ENCODE measurements at places on chromosomes 12 and 14. TPM values are rescaled to one million over a fixed set of nuclear protein-coding genes. Genes with fewer than 3 reads are reported as not detected.
A peak's percentile ranks its signal among the peaks of the same experiment; 100 is the strongest.

DNA sequence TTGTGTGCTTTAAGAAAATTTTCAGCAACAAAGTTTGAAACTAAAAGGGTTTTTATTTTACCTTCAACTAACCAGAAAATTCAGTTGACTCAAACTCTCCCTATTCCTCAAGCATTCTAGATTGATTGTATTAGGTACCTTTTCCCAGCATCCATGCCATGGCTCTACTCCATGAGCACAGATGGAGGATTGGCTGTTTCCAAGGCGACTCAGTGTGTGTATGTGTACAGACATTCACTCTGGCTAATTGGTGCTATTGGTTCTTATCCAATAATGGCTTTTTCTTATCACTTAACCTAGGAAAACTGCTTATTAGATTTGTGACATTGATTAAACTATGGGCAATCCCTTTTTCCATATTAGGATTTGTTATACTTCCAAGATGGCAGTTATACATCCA is 202.6 kb downstream of the ANO6 start:
- H3K27me3 ChIP-seq, result no peaks in the 10 kb centered on the region
- no peak overlapping the region for H3K4me3 ChIP-seq
- H3K4me1 ChIP-seq, result no peaks in the 10 kb centered on the region
- no peaks in the 10 kb centered on the region for H3K36me3 ChIP-seq

GRCh38 chr14:104559804-104560585 is 19.6 kb upstream of the C14orf180 start:
- no peaks in the 10 kb centered on the region for H3K36me3 ChIP-seq
- H3K27me3 ChIP-seq, result peaks cover 2% of the 10 kb centered on the region
- no peak overlapping the region for H3K4me3 ChIP-seq
- H3K4me1 ChIP-seq, result peaks cover 8% of the 10 kb centered on the region
- H3K27ac ChIP-seq, result no peak overlapping the region
- no peak for DNase-seq

- H3K4me3 ChIP-seq, result no peak overlapping the region
- peaks cover 50% of the 10 kb centered on the region for H3K4me1 ChIP-seq
- no peaks in the 10 kb centered on the region for H3K36me3 ChIP-seq
- H3K27me3 ChIP-seq, result peaks cover 8% of the 10 kb centered on the region
- H3K27ac ChIP-seq, result peak overlapping the region; percentile 44
- DNase-seq, result peak; percentile 57
Observed at GRCh38 chr12:132429602-132429945, 60.4 kb upstream of the FBRSL1 start.

DNA sequence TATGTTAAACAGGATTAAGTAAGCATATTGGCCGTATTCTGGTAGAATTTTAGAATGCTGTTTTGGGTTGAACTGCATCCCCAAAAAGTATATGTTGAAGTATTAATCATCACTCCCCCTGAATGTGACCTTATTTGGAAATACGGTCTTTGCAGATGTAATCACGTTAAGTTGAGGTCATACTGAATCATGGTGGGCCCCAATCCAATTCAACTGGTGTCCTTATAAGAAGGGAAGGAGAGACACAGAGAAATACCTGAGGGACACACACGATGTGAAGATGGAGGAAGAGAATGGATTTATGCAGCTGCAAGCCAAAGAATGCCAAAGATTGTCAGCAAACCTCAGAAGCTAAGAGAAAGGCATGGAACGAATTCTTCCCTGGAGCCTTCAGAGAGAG is 268.6 kb downstream of the ITPR2 start:
- no peak for DNase-seq
- H3K4me3 ChIP-seq, result no peak overlapping the region
- H3K27me3 ChIP-seq, result no peaks in the 10 kb centered on the region
- H3K27ac ChIP-seq, result no peak overlapping the region
- H3K4me1 ChIP-seq, result no peaks in the 10 kb centered on the region

GRCh38 chr14:74414403-74415114 is 11.5 kb downstream of the SYNDIG1L start:
- H3K27ac ChIP-seq, result no peak overlapping the region
- no peaks in the 10 kb centered on the region for H3K4me1 ChIP-seq
- H3K36me3 ChIP-seq, result no peaks in the 10 kb centered on the region
- H3K4me3 ChIP-seq, result no peak overlapping the region

DNA sequence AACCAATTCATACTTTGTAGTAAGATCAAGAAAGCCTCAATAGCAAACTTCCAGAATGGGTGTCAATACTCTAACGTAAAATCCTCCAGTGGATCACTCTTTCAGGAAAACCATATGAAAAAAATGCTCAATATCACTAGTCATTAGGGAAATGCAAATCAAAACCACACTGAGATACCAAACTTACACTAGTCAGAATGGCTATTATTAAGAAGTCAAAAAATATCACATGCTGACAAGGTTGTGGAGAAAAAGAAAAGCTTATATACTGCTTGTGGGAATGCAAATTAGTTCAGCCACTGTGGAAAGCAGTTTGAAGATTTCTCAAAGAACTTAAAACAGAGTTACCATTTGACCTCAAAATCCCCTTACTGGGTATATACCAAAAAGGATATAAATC is 49.5 kb upstream of the ATXN7L3B start:
- no peaks in the 10 kb centered on the region for H3K4me1 ChIP-seq
- no peaks in the 10 kb centered on the region for H3K27me3 ChIP-seq
- DNase-seq, result no peak
- no peaks in the 10 kb centered on the region for H3K36me3 ChIP-seq

DNA sequence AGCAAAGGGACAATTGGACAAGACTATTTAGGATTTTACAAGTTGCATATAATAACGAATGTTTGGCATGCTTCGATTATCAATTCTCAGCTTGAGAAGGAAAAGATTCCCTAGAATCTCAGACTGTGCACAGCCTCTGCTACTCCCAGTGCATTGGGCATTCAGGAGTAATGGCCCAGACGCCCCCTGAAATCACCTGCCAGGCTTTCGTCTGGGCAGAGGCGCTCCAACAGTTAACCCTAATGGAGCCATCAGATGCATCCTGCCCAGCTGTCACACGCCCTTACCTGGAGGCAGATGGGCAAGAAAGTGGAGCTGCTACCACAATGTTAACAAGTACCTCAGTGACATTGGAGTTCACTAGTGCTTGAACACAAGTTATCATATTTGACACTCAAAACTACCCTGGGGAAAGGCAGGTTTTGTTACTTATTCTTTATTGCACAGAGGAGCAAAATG is 927 bp upstream of the LRP6 start:
- H3K36me3 ChIP-seq, result no peaks in the 10 kb centered on the region
- H3K27me3 ChIP-seq, result no peaks in the 10 kb centered on the region
- H3K4me1 ChIP-seq, result peaks cover 16% of the 10 kb centered on the region
- no peak for DNase-seq

Gene SPX
- total RNA-seq, result 1.3 TPM

Gene SART3
- total RNA-seq, result 60.4 TPM

DNA sequence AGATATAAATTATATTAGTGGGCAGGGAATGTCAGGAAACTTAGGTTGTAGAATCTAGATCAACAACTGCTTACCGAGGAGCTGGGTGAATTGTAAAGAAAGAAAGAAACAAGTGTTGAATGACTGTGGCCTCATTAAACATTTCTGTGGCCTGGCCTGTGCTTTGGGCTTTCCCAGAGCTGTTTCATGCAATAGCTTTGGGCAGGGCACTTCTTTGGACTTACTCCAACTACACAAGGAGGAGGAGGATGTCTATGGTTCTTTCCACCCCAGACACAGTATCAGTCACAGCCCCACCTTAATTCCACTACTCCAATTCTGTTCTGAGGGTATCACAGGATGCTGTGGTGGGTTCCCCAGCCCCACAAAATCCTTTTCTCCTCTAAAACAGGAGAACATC is 38.0 kb downstream of the DPF3 start:
- no peaks in the 10 kb centered on the region for H3K27me3 ChIP-seq
- no peak for DNase-seq
- no peaks in the 10 kb centered on the region for H3K36me3 ChIP-seq
- H3K4me3 ChIP-seq, result no peak overlapping the region
- peaks cover 7% of the 10 kb centered on the region for H3K4me1 ChIP-seq

- peaks cover 13% of the 10 kb centered on the region for H3K4me1 ChIP-seq
- no peaks in the 10 kb centered on the region for H3K27me3 ChIP-seq
- no peaks in the 10 kb centered on the region for H3K36me3 ChIP-seq
- H3K27ac ChIP-seq, result peak overlapping the region; percentile 91
Observed at GRCh38 chr12:12902036-12902435, 10.7 kb downstream of the GPRC5A start.

Gene ASCL1
- 1.7 TPM for total RNA-seq

DNA sequence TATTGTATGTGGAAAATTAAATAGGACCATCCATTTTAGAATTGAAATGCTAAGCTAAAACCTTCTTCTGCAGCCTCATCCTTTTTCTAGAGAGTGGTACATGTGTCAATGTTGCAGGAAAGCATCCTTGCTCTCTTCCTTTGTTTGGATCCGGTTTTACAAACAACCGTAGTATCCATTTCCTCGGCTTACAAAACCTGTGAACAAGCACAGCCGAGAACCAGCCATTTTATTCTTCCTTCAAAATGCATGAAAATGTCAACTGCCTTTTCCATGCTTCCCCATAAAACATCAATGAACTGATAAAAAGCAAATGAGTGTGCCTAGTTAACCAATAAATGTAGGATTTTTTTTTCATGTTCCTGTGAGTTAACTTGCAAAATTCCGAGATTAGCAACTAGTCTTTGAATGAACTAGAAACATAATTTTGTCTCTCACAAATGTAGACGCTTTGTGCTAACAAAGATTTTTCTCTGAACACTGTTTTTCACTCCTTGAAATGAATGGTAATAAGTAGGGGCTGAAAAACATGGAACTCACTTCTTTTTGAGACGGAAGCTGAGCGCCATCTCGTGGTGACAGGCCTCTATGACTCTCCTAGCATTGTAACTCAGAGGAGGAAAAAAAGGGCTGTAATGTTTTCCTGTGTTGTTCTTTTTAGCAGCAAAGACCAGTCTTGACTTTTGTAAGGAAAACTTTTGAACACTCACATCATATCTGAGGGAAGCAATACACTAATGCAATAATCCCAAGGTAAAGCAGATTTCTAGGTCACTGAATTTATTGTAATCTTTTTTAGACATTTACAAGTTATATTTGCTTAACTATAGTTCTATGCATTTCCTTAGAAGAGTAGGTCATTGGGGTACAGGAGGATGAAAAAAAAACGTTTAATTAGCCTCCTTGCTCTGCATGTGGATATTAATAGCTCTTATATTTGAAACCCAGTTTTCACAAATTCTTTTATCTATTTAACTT is 157.4 kb upstream of the FOXG1 start:
- H3K4me3 ChIP-seq, result no peak overlapping the region
- no peak overlapping the region for H3K27ac ChIP-seq
- H3K4me1 ChIP-seq, result no peaks in the 10 kb centered on the region
- no peaks in the 10 kb centered on the region for H3K27me3 ChIP-seq
- peak; percentile 81 for DNase-seq

GRCh38 chr12:63394349-63394748 is 243.3 kb upstream of the AVPR1A start:
- H3K27me3 ChIP-seq, result no peaks in the 10 kb centered on the region
- no peak overlapping the region for H3K4me3 ChIP-seq
- H3K36me3 ChIP-seq, result no peaks in the 10 kb centered on the region
- no peaks in the 10 kb centered on the region for H3K4me1 ChIP-seq
- no peak overlapping the region for H3K27ac ChIP-seq

DNA sequence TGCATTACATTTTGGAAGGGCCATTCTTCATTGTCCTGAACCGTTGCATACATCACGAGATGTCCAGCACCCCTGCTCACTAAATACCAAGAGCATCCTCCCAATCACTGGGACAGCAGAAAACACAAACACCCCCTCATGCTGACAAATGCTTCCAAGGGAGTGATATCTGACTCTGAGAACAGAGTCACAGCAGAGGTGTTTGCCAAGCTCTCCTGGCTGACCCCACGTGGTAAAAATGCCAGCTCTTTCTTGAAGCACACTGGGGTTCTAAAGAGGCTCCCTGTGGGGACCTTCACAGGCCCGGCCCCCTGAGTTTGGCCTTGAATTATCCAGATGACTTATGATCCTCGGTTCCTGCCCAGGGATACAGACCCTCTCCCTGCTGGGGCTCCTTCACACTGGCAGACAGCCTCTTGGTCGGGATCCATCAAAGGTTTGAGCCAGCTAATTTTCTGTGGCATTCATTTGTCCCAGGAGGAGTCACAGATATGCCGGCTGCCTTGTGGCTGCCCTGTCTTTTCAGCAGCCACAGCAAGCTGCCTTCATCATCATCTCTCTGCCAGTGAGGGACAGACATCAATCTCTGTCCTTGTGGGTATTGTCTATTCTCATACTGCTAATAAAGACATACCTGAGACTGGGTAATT is 43.1 kb upstream of the PSMC1 start:
- H3K4me3 ChIP-seq, result no peak overlapping the region
- no peaks in the 10 kb centered on the region for H3K27me3 ChIP-seq
- no peak for DNase-seq
- no peak overlapping the region for H3K27ac ChIP-seq

GRCh38 chr14:20934148-20934762 is 21.0 kb upstream of the RNASE2 start:
- H3K27ac ChIP-seq, result no peak overlapping the region
- no peak overlapping the region for H3K4me3 ChIP-seq
- no peaks in the 10 kb centered on the region for H3K4me1 ChIP-seq
- H3K27me3 ChIP-seq, result no peaks in the 10 kb centered on the region

- peaks cover 14% of the 10 kb centered on the region for H3K4me1 ChIP-seq
- H3K36me3 ChIP-seq, result no peaks in the 10 kb centered on the region
- peak overlapping the region; percentile 95 for H3K4me3 ChIP-seq
Observed at GRCh38 chr12:96397756-96398423, 2.3 kb downstream of the CDK17 start.

DNA sequence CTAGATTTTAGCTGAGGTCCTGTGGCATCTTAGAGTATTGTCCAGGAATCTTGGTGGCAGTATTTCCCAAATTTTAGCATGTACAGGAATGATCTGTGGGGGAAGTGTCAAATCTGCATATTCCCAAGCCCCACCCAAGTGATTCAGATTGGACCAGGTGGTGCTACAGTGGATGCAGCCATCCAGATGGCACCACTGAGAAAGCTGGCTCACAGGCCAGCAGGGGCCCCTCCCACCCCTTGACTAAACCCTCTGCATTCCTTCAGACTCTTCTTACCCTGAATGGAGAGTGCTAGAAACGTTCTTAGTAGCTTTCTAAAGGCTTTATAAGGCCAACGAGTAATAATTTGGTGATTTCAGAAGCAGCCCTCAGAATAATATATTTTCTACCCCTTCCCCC is 255.2 kb downstream of the NRXN3 start:
- H3K36me3 ChIP-seq, result no peaks in the 10 kb centered on the region
- H3K27me3 ChIP-seq, result no peaks in the 10 kb centered on the region
- H3K4me1 ChIP-seq, result no peaks in the 10 kb centered on the region
- H3K27ac ChIP-seq, result no peak overlapping the region

Gene RNF10
- 48.5 TPM for total RNA-seq

- no peak overlapping the region for H3K4me3 ChIP-seq
- no peaks in the 10 kb centered on the region for H3K27me3 ChIP-seq
Observed at GRCh38 chr12:31318657-31319269, 7.2 kb downstream of the SINHCAF start.

GRCh38 chr12:129084875-129085826 is 231.9 kb downstream of the GLT1D1 start:
- H3K27ac ChIP-seq, result no peak overlapping the region
- no peaks in the 10 kb centered on the region for H3K4me1 ChIP-seq
- no peaks in the 10 kb centered on the region for H3K27me3 ChIP-seq
- no peak overlapping the region for H3K4me3 ChIP-seq

Measured in hepatocyte (in vitro differentiated cells).